ENCODE measurements at places on chromosomes 13 and 19. TPM values are rescaled to one million over a fixed set of nuclear protein-coding genes. Genes with fewer than 3 reads are reported as not detected.

The CCL25 gene
- not detected for total RNA-seq

The CATSPERD gene
- total RNA-seq: not detected

The ZNF382 gene
- total RNA-seq: 13.6 TPM

The DNAAF3 gene
- 0.62 TPM for total RNA-seq

The PEAK3 gene
- 0.71 TPM for total RNA-seq

The CCDC70 gene
- not detected for total RNA-seq

The SIAH3 gene
- not detected for total RNA-seq

The NOVA2 gene
- total RNA-seq: 9.9 TPM

The PIN1 gene
- total RNA-seq: 54.6 TPM

The KCNN4 gene
- 3.0 TPM for total RNA-seq

The ZIK1 gene
- total RNA-seq: 4.9 TPM

DNA sequence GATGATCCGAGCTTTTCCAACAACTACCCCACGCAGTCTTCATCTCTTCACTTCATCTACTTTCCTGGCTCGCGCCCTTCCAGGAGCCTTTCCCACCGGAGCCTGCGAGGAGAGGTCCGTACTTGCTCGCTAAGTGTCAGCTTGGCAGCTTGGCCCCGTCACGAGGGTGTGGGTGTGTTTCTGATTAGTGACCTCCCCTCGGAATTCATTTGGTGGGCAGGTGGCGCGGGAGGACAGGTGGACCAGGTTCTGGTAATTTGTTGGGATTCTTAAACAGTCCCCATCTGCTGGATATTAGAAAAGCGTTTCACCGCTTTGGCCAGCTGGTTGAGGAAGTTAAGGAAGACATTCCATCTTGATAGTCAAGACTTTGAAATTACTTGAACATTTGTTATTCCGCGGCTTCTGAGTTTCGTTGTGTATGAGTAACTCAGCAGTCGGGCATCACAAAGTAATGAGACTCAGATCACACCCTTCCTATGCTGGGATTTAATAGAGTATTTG lies 515 bp downstream of the UFM1 start:
- peak; percentile 79 for DNase-seq

DNA sequence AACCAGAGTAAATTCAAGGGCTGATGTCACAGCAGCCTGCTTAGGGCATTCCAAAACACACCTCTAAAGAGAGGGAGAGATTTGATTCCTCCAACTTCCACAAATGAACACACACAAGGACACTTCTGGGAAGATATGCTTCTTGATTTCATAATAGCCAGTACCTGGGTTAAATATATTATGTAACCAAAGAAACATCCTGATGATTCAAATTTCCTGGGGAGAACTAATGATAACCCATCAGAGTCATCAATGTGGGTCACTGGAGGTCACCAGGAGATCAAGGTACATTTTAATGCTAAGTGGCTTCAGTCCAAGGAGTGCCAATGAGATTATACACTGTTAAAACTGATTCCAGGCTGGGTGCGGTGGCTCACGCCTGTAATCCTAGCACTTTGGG lies 54.0 kb upstream of the DOCK9 start:
- no peak for DNase-seq

DNA sequence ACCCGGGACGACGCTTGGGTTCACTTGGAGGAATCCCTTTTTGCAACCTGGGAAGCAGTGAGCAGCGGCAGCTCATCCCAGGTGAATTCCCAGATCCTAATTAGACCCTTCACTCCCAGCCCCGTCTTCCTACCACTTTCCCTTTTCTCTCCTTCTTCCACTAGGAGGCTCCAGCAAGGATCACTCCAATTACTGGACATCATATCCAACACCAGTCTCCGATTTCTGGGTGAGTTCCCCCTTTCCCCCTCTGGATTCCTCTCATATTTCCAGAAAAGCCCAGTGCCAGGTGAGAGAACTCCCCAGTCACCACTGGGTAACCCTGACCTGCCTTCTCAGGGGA lies 17.1 kb upstream of the ZSCAN4 start:
- DNase-seq: no peak

DNA sequence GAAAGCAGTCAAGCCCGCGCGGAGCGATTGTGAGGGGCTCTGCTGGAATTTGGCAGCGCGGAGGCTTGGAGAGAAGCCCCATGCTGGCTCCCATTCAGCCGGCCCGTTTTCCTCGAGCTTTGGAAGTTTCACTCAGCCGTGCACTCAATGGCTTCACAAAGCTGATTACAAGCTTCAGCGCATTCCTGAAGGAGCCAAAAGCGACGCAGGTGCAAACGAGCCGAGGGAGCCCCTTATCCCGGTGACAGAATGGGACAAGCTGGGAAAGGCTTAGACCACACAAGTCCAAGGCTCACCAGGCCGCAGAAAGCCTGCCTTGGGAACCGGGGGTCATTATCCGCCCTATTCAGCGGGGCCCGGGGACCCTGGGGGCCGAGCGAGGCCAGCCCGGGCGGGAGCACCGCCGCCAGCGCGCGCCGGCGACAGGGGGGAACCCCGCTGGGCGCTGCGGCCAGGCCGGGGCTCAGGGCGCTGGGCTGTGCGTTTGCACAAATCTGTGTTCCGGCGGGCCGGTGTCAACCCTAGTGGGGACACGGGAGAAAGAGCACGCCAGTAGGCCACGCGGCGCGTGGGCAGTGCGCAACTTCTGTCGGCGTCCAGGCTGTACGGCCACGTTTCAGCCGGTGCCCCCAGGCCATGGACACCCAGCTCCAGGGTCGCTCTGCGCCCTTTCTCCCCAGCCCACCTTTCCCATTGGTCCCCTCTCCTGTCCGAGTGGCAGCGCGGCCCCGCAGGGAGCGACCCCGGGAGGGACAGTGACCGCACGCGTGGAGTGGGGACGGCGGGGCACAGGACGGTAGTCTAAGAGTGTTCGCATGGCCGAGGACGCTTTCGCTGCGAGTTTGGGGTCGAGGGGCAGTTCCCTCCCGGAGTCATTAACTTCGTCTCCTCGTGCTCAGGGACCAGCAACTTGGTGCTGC lies 37.3 kb downstream of the SOX1 start:
- no peak for DNase-seq

- no peak for DNase-seq
Observed at GRCh38 chr13:51731759-51732158, 72.2 kb downstream of the DHRS12 start.

DNA sequence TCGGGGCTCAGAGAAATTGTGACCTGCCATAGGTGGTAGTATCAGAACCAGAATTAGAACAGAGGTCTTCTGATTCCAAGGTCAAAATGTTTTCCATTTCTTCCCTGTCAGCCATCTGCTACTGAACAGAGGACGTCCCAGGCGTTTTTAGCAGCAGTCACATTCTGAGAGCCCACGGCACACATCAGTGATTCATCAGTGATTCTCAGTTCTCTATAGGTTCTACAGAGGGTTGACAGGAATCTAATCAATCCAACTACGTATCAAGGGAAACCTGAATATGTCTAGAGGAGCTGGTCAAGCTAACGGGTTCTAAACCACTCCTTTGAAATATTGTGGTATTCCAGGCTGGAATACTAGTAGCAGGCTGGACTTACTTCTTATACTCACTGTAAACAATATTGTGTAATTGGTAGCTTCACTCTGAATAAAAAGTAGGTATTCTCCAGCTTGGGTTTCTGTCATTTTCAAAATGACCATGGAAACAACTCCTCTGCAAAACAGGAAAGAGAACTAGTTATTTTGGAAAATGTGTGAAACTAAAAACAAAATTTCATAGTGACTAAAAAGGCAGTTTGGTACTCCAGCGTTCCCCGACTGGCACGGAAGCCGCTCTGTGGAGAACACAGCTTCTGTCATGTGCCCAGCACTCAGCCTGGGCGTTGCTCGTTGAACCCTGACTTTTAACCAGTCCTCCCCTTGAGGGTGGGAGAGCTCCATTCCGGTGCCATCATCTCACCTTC lies 43.2 kb downstream of the FLT3 start:
- DNase-seq: no peak

- no peak for DNase-seq
Observed at GRCh38 chr19:3459965-3460582, 20.3 kb downstream of the SMIM24 start.

DNA sequence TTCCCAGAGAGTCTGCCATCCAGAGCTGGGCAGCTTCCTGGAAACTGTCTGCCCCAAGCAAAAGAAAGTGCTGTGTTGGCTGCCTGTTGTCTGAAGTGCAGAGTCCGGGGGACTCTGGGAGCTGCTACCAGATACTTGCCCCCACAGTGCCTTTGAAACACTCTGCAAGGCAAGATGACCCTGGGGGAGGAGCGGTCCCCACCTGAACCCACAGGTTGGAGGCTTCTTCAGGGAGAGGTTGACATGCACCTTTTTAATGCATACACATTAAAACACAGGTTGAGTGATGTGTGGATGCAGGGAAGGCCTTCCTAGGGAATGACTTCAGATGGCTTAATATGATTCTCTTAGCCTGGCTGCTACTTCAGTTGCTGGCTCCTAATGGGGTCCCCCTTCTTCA lies 479.5 kb downstream of the ZNF536 start:
- DNase-seq: no peak

- no peak for DNase-seq
Observed at GRCh38 chr19:10952809-10953208, 8.0 kb upstream of the SMARCA4 start.

GRCh38 chr19:1411255-1412191 lies 4.1 kb downstream of the DAZAP1 start:
- no peak for DNase-seq

- DNase-seq: no peak
Observed at GRCh38 chr13:113855931-113856715, 7.8 kb downstream of the GAS6 start.

DNA sequence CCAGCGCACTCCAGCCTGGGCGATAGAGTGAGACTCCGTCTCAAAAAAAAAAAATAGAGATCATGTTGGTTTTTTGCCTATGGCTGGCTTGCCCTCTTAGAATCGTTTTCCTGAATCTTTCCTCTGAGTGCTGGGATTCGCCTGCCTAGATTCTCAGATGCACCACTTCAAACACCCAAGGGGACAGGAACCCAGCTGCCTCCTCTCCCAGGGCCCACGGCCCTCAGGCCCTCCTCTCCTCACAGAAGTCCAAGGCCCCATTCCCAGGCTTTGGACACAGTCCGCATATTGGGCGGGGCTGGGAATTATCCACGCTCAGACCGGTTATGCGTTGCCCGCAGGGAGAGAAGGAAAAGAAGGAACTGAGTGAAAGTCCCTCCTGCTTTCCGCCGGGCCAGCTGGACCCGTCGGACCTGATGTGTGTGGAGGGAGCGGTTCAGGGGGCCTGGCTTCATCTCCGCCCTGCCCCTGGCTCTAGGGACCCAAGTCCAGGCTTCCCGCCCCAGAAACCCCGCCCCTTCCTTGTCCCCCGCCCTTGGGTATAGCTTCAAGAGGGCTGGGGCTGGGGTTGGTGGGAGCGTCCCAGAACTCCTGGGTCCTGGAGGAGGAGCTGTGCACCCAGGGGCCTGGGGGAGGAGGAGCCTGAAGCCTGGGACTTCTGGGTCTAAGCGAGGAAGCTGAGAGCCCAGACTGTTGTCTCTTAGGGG lies 5.8 kb downstream of the PPFIA3 start:
- DNase-seq: no peak

DNA sequence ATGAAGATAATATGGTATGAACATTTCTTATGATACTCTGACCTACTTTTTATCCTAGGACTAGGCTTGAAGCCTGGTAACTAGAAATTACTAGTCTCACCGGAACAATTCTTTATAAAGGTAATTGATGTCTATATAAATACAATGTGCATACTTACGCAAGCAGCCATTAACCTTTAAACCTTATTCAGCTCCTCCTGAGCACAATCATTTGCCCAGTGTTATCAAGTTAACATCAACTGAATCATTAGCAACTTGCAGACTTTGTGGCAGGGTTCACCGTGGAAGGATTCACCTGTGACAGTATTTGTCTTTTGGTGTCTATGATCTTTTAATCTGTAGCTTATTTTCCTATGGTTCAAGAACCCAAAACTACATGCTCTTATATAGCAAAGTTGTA lies 508.6 kb upstream of the KLHL1 start:
- DNase-seq: no peak

DNA sequence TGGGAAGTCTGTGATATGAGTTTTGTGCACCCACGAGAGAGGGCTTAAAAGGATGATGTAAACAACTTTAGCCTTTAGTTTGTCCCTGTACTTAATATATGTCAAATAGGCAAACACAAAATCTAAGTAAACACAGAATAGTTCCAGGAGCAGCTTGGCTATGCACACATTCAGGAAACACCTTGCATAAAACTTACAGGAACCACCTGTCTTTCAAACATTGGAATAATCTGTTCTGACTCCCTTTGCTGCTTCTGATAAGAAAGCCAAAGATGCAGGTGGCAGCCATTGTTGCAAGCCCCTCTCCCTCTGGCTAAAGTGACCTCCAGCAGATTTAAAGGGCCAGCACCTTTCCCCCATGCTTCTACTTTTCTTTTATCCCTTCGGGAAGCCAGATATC lies 4.7 kb downstream of the EEF1AKMT1 start:
- no peak for DNase-seq

- no peak for DNase-seq
Observed at GRCh38 chr19:3042621-3043267, 13.7 kb upstream of the TLE2 start.

- DNase-seq: no peak
Observed at GRCh38 chr13:35716729-35717128, 240.2 kb upstream of the MAB21L1 start.

DNA sequence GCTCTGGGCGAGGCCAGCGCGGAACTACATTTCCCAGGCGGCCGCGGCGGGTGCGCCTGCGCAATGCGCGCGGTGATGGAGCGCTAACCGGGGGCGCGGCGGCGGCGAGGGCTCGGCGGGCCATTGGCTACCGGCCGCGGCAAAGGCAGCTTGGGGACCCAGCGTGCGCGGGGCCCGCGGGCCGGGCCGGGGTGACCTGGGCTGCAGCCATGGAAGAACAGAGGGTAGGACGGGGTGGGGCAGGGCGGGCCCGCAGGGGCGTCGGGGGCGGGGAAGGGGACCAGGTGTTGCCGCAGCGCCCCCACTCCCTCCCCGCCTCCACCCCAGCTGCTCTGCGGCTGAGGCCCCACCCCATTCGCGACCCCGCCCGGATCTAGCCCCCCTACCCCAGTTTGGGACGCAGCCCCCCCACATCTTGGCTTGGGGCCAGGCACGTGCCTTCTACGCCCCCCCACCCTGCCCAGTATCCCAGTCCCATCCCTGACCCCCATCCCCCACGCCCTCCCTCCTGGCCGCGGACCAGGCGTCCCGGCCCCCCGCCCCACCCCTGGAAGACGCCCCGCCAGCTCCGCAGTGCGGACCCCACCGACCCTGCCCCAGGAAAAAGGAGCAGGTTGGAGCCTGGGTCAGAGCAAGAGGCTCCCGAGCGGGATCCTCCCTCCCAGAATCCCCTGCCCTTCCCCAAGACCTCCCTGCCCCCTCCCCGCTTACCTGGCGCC lies at the start of gene FSD1:
FSD1 (plus strand) TSS at position 61 of the 719 bp plus-strand sequence; CDS start at position 210, 149 bp downstream.
- DNase-seq: no peak

DNA sequence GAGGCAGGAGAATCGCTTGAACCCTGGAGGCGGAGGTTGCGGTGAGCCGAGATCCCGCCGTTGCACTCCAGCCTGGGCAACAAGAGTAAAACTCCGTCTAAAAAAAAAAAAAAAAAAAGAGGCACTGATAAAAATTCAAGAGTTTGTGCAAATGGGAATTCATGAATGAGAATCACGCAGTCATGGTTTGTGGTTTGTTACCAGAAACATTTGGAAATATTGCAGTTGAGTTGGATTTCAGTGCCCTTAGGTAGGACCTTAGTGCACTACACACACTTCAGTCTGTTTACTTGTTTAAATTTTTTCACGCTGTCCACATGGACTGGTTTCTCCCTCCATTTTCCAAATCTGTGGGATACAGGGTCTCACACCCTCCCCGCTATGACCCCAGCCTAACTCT lies 28.4 kb downstream of the ZNF844 start:
- DNase-seq: no peak

Data from sciatic nerve (tissue), 2 donors.